ENCODE measurements at places on chromosomes 5 and 9. TPM values are rescaled to one million over a fixed set of nuclear protein-coding genes. Genes with fewer than 3 reads are reported as not detected.

Gene SURF2
- 18.1 TPM for polyA plus RNA-seq

Gene SPATA31E1
- not detected for polyA plus RNA-seq

GRCh38 chr9:81116340-81117137 lies 572.8 kb downstream of the TLE1 start:
- no peak for DNase-seq

DNA sequence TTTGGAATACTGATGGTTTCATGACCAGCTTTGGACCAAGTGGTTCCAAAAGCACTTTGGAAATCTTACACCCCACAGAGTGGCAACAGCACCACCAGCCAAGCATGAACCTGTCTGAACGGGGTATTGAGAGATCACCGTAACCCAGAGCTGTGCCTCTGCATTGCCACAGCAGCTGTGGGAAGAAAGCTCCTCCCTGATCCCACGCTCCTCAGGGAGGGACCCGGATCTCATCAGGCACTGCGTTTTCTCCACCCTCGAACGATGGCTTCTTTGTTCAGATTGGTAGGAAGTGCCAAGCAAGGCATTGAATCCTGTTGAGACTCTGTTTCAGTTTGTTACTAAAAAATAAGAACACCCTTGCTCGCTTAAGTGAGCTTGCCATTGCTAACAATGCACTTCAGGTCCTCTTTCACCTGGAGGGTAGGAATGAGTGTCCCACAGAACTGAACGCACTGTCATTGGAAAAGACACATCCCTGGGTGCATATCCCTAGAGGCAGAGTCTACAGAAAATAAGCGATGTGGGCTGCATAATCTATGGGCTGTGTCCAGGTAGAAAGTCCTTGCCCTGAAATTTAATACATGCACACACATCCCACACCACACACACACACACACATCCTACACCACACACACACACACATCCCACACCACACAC lies 118.0 kb upstream of the ICE1 start:
- no peak for DNase-seq

- peak; percentile 18 for DNase-seq
Measured at GRCh38 chr5:135271533-135272310, 127.3 kb downstream of the MACROH2A1 start.
